ENCODE measurements at places on chromosomes 6 and 20.

GRCh38 chr6:135314543-135314942, 133.4 kb downstream of the MYB start:
- DNase-seq = no peak

DNA sequence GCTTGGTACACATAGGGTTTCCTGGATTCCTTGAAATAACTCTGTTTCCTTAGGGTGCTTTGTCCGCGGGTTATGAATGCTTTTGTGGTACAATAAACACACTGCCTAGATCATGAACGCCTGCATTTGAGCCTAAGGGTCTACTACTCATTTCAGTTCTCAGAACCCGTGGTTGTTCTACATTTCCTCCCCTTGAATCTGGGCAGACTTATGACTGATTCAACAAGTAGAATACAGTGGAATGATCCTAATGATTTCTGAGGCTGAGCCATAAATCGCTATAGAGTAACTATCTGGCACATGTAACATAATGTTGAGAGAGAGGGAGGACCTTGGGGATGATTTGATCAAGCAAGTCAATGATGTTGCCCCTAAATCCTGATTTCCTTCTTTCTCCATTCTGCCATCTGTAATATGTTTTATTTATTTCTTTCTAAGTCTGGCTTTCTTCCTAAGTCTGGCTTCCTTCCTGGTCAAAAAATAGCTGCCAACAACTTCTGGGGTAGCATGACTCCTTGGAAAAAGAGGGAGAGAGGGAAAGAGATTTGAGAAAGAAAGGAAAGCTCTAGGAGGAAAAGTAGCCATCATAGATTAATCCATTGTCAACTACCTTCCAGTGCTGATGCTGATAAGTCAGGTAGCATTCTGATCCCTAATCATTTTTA, 23.0 kb downstream of the ABRACL start:
- peak; percentile 10 for DNase-seq

DNA sequence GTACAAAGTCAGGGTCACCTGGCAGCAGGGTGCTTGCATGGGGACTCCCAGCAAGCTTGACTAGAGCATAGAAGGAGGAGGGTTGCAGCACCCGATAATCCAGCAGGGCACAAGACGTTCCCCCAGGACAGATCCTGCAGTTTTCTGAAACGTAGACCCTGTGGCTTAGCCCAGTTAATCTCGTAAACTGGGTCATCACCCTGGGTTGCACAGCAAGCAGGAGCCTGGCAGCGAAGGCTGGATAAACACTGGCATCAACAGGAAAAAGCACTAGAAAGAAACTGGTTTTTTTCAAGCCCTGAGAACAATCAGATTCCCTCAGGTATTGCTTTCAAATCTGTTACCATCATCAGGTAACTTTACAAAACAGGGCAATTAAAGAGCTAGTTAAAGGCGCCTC, 92.6 kb downstream of the PDE7B start:
- DNase-seq = no peak

DNA sequence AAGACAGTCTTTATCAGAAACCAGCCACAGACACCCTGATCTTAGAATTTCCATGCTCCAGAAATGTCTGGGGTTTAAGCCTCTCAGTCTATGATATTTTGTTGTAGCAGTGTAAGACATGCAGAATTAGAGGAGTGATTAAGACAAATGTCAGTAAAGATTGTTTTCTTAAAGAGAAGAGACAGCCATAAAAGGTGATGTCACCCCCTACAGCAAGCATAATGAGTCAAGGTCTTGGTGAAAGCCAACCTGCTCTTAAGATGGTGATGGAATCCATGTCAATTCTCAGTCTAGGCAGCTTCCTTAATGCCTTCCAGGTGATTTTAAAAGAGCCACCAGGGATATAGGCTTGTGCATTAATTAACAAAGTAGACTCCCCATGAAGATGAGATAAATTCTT, 849.9 kb upstream of the EPHA7 start:
- no peak for DNase-seq

GRCh38 chr20:56091628-56092234, 86.4 kb upstream of the CBLN4 start:
- DNase-seq = no peak

- DNase-seq = no peak
Measured at GRCh38 chr6:80209430-80209829, 103.0 kb downstream of the BCKDHB start.

DNA sequence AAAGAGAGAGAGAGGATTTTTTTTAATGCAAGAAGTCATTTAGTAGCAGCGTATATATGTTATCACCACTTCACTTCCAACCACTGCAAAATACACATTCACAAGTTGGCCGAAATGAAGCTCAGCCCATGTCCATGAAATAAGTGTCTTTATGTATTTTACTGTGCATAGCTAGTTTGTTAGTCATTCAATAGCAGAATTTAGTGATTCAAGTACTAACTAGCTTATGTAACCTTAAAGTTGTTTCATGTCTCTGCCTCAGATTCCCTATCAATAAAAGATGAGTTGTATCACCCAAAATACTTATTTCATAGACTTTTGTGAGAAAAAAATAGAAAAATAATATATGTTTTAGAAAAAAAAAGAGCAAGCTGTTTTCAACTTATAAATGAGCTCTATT, 153.7 kb upstream of the PRDM1 start:
- DNase-seq = no peak

GRCh38 chr6:98976674-98977385, 29.1 kb upstream of the FBXL4 start:
- DNase-seq = no peak

DNA sequence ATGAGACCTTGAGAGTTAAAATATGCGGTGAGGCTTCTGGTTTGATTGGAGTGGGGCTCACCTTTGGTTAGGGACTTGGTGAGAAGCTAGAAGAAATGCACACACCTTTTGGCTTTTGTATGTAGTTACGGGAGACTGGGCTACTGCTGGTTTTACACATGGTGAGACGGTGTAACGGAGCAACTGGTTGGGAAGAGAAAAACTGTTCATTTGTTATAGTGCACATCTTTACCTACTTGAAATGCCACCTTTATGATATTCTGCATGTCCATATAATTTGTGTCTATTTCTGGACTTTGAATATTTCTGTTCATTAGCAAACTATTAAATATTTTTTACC, 31.6 kb downstream of the TIAM2 start:
- DNase-seq = no peak

DNA sequence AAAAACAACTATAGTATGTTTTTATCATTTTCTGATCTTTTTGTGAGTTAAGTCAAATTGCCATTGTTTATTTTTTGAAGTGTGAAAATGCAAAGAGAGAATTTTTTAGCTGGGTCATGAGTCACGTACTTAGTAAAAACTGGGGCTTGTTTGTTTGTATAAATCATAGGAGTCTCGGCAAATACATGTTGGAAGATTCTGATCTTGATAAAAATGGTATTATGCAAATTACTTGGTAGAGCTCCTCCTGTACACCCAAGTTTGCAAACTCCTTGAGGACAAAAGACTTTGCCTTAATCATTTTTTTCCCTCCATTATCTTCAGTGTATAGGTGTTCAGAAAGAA, 25.8 kb downstream of the TBPL1 start:
- no peak for DNase-seq

- DNase-seq = no peak
Measured at GRCh38 chr20:8361006-8361652, 229.1 kb downstream of the PLCB1 start.

DNA sequence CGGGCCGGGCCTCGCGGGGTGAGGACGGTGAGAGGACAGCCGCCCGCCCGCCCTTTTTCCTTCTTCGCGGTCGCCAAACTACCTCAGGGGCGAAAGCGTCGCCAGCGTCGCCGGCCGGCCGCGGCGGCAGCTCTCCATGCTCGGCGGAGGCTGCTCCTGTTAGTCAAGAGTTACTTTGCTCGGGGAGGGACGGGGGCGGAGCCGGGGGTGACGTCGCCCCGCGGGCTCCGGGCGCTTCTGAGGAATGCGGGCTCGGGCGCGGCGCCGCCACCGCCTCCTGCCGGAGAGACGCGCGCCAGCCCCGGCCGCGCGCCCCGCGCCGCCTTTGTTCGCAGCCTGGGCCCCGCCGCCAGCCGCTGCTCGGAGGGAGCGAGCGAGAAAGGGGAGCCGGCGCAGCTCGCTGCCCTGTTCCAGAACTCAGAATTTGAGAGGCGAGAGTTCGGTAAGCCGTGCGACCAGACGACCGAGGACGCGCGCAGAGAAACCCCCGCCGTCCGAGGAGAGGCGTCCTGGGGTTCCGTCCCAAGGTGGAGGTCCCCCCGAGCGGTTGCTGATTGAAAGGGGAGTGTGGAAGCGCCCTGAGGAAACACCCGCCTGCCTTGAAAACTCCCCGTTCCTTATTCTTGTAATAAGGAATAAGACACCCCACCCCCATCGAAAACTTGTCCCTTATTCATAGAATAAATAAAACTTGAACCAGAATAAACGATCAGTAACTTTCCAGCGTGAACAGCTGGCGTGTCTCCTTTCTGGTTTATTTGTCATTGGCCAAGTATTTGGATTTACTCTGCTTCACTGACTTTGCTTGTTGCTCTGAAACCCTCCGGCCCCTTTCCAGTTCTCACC, at the start of gene PTPRK:
TSS of gene PTPRK (minus strand) at position 164 of the 846 bp plus-strand sequence. CDS start 241 bp downstream, outside the sequence.
- peak; percentile 97 for DNase-seq

DNA sequence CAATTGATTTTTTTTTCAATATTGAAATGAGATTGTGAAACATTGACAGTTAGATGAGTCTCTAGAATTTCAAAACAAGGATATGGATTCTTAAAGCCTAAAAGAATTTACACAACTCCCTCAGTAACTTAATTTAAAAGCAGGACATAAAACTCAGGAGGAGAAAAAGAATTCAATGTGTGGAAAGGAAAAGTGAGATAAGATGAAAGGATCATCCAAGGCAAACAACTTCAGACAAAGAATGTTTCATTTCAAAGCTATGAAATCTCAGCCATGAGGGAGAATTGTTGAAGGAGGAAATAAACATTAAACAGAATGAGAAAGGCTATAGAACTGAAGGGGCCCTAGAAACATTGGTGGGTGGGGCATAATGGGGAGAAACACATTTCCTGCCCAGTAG, 191.7 kb upstream of the NOX3 start:
- no peak for DNase-seq

DNA sequence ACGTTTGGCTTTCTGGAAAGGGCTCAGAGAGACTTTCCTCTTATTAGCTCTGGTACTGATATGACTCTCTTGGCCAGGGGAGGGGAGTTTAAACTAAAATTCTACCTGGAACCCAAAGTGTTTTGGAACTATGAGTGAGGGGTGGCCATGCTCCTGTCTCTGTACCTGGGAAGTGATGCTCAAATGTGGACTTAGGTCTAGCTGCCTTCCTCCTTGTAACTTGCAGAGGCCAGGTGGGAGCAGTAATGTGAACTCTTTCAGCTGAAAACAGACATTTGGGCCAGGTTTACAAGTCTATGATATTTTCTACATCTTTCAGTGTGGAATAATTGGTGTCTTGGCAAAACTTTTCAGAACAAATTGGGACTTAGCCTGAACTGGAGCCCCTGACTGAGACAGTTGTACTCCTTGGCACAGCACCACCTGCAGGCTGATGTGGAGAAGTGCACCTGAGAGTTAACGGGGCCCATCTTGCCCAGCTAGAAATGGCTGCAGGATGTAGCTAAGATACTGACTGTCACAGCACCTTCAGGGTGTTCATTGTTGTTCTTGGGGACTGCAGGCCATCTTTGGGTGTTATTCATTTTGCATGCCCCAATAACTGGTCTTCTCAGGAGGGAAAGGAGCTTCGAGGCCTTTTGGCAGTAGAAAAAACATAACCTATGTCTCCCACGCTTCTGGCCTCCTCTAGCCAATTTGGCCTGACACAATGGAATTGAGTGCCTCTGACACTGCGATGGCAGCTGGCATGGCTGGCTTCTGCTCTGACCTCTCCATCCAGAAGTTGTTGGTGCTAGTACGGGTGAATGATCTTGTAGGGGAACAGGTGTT, 37.1 kb downstream of the CD109 start:
- DNase-seq = peak; percentile 81

DNA sequence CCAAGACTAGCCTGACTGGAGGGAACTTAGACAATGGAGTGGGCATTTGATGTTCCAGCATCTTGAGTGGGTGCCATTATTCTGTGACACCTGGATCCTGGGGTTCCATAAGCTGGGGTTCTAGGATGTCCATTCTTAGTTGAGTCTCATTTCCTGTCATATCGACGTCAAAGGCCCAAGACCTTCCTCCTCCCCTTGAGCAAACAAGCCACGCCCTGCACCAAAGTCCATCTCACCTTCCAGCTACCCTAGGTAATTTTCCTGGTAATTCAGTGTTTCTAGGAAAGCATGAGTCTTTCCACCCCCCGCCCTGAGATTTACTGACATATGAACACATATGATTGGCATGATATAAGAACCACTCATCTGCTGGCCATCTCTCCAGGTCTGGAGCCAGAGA, at the start of gene TRIM40:
TSS of gene TRIM40 (plus strand) at position 384 of the 400 bp plus-strand sequence. CDS start 897 bp downstream, outside the sequence.
- no peak for DNase-seq

- DNase-seq = no peak
Measured at GRCh38 chr6:11798096-11798495, 19.5 kb upstream of the ADTRP start.

DNA sequence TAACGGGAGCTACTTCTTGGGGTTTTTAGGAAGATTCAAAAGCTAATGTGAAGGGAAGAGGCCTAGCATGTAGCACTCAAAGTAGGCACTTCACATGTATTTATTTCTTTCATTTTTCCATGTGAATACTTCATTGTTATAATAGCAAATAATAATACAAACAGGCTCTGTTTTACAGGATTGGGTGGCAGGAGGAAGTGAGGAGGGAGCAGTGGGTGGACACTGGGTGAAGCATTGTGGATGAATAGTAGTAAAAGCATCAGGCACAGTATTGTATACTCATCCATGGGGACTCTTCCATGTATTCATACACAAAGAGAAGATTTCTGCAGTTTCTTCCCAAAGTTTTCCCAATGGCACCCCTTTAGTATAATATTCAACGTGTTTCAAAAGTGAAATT, 38.4 kb upstream of the SNRPB2 start:
- DNase-seq = no peak

DNA sequence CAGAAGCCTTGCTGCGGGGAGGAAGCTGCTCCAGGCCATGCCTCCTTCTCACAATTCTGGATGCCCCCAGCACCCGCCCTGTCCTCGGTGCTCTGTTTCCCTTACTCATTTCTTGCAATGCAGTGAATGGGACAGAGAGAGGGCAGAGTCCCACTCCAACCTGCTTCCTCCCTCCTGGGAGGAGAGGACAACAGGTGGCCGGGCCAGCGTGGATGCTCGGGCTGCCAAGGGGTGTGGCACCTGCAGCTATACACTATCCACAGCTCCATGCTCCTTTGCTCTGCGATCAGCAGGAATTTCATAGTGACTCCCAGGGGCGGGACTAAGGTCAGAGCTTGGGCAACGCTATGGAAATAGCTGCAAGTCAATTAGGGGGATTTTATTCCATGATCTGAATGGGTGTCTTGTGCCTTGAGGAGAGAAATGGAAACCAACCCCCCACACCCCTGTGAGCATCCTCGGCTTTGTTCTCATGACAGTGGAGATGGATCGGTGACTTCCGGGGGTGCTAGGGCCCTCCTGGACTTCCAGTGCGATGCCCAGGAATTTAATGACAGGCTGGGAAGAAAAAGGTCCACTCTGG, 192.5 kb downstream of the MYLK4 start:
- DNase-seq = no peak

- DNase-seq = no peak
Measured at GRCh38 chr20:16412906-16413305, 160.3 kb downstream of the KIF16B start.

DNA sequence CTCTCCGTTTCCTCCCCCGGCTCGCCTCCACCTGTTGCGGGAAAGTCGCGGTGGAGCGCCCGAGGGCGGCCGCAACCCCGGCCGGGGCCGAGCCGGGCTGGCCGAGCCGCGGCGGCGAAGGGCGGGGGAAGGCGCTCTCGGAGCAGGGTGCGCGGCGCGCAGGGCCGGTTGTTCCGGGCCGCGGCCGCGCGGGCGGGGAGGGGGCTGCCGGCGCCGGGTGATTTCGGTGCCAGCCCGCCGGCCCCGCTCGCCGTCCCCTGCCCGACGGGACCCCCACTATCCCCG, 235 bp downstream of the MAP7 start:
- no peak for DNase-seq

Measured in muscle of back (tissue), 13 donors.